ENCODE measurements at places on chromosomes 4 and X.
A peak's percentile ranks its signal among the peaks of the same experiment; 100 is the strongest.

DNA sequence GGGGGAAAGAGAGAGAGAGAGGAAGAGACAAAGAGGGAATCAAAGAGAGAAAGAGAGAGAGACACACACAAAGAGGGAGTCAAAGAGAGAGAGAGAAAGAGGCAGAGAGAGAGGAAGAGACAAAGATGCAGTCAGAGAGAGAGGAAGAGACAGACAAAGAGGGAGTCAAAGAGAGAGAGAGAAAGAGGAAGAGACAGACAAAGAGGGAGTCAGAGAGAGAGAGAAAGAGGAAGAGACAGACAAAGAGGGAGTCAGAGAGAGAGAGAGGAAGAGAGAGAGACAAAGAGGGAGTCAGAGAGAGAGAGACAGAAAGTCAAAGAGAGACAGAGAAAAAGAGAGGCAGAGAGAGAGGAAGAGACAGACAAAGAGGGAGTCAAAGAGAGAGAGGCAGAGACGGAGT, 45.5 kb downstream of the MAGEA9 start:
- no peak for DNase-seq

- no peak for DNase-seq
Observed at GRCh38 chr4:113987382-113987941, 8.0 kb upstream of the ARSJ start.

DNA sequence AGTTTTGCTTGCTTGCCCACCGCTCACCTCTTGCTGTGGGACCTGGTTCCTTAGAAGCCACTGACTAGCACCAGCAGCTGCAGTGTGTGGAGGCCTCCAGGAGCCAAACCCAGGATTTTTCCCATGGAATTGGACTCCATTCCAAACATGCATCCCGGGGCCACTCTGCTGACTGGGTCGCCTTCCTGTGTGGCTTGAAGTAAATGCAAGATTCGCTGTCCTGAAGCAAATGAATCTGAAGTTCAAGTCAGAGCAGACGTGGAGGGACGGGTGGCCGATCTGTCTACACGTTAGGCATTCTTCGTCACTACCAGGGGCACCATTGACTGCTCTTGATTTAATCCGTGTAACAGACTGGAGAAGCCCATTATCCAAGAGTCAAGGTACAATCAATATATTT, 109.0 kb downstream of the SHOX start:
- DNase-seq: no peak

DNA sequence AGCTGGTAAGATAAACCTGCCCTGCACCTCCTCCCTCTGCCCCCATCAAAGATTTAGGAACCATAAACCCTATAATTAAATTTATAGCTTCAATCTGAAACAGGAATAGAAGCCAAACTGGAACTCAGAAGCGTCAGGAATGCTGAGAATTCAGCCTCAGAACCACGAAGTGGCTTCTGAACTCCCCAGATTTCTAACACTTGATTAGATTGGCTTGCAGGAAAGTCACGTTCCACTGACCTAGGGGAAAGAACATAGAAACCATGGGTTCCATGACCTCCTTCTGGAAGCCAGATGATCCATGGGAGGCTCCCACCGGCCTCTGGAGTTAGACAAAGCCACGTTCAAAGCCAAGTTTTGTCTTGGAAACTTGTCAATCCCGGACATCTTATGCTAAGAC, 356.5 kb downstream of the MID1IP1 start:
- no peak for DNase-seq

DNA sequence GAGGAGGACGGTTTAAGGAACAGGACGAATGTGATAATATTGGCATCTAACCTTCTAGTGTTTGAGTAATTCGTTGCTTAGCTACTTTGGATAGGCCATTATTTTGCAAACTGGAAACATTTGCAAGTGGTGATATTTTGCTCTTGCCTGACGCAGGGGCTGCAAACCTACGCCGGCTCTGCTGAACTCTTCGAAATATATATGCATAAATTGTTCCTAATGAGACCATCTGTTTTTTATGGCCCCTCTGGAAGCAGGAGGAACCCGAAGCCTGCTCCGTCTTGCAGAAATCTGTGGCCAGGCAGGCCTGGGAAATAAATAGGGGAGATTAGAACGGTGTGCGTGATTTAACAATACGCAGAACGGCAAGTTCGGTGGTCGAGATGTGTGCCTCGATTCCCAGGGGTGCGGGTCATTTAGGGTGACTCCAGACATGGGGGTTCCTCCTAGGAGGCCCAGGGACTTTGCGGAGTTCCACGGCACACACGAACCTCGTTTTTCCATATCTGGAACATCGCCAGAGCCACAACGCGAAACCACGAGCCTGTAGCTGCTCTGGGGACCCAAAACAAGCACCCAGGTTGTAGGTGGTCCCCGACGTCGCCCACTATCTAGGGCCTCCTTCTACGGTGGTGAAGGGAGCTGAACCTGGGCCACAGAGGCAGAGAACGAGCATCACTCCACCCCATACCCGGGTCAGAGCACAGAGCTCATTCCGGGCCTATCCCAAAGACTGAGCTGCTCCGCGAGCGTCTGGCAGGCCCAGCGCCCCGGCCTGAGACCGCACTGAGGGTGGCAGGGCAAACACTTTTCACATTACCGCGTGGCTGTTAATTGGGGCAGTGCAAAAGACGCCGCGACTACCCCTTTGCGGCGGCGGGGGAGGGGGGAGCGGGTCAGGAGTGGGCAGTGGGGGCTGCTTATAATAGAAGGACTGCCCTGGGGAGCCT, 89.7 kb downstream of the BCOR start:
- no peak for DNase-seq

- no peak for DNase-seq
Observed at GRCh38 chrX:150643271-150643670, 49.9 kb upstream of the MTMR1 start.

GRCh38 chr4:48565362-48566033, 75.4 kb downstream of the ZAR1 start:
- no peak for DNase-seq

GRCh38 chr4:65538571-65538970, 131.7 kb downstream of the EPHA5 start:
- no peak for DNase-seq

DNA sequence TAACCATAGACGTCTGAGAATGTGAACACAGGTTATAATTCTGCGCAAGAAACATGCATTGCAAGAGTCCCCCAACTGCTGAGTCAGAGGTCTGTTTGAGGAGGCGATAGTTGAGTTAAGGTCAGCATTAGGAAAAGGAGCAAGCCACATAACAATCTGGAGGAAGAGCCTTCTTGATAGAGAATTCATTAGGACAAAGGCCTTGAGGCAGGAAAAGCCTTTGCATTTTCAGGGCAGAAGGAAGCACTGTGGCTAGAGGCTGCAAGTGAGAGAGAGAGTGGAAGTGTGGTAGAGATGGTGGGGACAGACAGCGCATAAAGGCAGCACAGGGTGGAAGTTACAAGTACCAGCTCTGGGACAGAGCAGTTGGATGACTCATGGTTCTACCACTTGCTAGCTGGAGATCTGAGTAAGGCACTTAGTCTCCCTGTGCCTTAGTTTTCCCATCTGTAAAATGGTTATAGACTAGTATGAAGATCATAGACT, 125.8 kb upstream of the LNX1 start:
- no peak for DNase-seq

GRCh38 chr4:876780-877179, 50.9 kb upstream of the CPLX1 start:
- no peak for DNase-seq

GRCh38 chr4:159266981-159267868, 164.3 kb downstream of the RAPGEF2 start:
- no peak for DNase-seq

DNA sequence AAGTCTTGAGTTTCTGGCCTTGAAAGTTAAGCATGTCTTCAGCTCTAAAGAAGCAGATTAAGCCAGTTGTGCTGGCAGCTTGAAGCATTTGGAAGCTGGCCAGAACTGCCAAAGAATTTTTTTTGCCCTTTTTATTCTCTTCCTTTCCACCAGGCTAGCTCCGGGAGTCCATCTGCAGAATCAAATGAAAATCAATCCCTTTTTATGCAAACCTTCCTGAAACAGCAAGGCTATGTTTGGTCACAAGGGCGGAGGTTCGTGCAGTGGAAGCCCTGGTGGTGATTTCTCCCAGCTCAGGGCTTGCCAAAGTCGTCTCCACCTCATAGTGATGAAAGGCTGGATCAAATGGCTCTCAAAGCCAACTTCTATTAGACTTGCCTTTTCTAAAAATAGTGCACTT, 21.6 kb upstream of the C4orf54 start:
- no peak for DNase-seq

DNA sequence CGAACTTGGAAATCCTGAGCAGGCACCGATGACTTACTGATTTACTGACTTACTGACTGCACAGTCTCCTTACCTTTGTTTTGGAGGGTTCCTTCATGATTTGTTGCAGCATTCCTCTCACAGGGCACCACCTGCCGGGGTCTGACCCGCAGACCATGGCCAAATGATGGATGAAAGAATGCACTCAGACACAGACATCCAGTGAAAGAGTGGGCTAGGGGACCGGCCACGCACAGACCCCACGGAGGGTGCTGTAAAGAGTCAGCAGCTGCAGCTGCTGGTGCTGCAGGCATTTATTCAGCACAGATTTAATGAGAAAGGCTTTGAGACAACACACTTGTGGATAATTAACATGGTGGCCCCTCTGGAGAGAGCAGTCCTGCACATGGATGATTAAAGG, 3.4 kb downstream of the MAGEB5 start:
- no peak for DNase-seq

GRCh38 chr4:1683736-1684505, at the start of gene FAM53A:
Gene FAM53A (minus strand): TSS chr4:1684313. CDS start chr4:1668741, 15,572 bp downstream.
- peak; percentile 92 for DNase-seq

GRCh38 chr4:79982601-79983322, 90.3 kb downstream of the ANTXR2 start:
- no peak for DNase-seq

- no peak for DNase-seq
Observed at GRCh38 chr4:151988591-151988990, 227.8 kb upstream of the GATB start.

DNA sequence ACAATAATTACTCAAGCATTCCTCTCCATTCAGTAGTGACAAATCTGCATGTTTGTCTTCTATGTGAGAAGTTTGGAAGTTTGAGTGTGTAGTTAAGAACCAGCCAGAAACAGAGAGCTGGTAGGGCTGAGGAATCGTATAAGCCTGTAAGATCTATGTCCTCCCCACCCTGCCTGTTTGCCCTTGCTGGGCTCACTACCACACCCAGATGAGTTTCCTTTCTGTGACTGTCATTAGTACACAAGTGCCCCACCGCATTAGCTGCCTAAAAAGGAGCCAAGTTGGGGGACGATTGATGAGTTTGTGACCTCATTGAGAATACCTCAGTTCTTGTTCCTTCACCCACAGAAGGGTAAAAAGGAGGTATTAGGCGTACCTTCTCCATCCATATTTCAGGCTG, 28.3 kb downstream of the DOCK11 start:
- peak; percentile 44 for DNase-seq

DNA sequence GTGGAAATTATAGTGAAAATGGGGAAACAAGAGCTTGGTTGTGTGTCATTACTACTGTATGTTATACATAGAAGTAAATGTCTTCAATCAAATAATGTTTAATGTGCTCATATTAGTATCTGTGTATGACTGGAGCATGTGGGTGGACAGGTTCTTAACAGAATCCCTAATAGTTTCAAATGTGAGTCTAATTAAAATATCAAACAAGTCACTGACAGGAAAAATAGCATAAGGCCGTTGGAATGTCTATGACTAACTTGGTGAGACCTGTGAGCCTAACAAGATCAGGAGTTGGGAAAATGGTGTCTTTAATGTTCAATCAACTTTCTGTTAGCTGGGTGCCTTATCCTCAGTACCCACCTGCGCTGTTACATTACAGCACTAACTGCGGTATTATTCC, 6.2 kb upstream of the CXCL3 start:
- no peak for DNase-seq

- DNase-seq: peak; percentile 66
Observed at GRCh38 chr4:123564758-123565346, 168.3 kb downstream of the SPRY1 start.

- no peak for DNase-seq
Observed at GRCh38 chr4:62226082-62226481, 1026.0 kb downstream of the ADGRL3 start.

DNA sequence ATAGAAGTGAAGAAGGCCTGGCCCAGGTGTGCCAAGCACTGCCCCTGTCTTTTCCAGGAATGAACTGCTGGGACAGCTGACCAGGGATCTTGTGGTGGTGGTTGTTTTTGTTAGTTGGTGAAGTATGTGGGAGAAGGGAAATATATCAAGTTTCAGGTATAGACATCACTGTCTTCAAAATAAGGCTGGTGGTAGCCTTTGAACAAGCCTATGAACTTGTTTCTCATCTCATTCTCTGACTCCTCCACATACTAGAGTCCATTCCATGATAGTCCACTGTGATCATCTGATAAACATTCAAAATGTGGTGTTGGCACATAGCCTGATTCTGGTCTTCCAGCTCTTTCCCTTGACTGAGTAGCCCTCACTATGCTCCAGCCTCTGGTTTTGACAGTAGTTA, 303.7 kb downstream of the CAMK2D start:
- DNase-seq: no peak

DNA sequence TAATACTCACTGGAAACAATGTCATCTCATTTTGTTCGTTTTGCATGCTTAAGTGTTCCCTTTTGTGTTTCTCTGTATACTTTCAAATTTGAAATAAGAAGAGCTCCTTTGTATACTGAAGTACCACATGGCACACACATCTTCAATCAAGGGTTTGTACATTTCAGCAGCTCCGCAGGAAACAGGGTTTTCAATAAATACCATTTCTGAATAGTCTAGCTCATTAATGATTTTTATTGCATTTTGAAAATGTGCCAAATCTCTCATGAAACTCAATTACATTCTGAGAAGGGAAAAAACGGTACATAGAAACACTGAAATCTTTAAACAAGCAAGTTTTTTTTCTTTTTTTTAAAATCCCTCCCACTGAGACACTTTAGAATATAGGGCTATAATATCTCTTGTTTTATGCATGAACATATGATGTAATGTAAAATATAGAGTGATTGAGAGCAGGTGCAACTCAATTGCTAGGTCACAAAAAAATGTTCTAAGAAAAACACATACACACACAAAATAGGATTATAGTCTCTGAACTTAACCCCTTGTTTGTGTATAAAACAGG, 914.2 kb upstream of the PCDH7 start:
- no peak for DNase-seq
